ENCODE measurements at places on chromosomes 5 and 9. TPM values are rescaled to one million over a fixed set of nuclear protein-coding genes. Genes with fewer than 3 reads are reported as not detected.

The PROB1 gene
- 0.67 TPM for polyA plus RNA-seq

The ECM2 gene
- polyA plus RNA-seq = 0.25 TPM

The TARS1 gene
- polyA plus RNA-seq = 293 TPM

The GGTA1 gene
- not detected for polyA plus RNA-seq

The SGCD gene
- 9.0 TPM for polyA plus RNA-seq

The INIP gene
- polyA plus RNA-seq = 20.4 TPM

The CAMLG gene
- 23.8 TPM for polyA plus RNA-seq

The TSSK1B gene
- not detected for polyA plus RNA-seq

The APBA1 gene
- polyA plus RNA-seq = 0.22 TPM

- DNase-seq = no peak
These were observed 10.5 kb downstream of the ZDHHC12 start for GRCh38 chr9:128713411-128713780.

DNA sequence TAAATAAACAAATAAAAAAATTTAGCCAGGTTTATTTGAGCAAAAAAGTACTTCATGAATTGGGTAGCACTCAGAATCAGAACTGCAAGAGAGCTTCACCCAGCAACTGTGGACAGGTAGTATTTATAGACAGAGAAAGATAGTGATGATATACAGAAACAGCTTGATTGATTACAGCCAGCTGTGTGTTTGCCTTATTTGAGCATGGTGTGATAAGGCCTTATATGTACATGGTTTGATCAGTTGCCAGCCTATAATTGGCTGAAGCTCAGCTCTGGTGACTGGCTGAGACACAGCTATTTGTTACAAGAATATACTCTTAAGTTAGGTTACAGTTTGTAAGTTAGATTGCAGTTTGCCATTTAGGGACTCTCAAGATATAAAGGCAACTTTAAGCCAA lies 34.3 kb upstream of the ARL15 start:
- DNase-seq = no peak

DNA sequence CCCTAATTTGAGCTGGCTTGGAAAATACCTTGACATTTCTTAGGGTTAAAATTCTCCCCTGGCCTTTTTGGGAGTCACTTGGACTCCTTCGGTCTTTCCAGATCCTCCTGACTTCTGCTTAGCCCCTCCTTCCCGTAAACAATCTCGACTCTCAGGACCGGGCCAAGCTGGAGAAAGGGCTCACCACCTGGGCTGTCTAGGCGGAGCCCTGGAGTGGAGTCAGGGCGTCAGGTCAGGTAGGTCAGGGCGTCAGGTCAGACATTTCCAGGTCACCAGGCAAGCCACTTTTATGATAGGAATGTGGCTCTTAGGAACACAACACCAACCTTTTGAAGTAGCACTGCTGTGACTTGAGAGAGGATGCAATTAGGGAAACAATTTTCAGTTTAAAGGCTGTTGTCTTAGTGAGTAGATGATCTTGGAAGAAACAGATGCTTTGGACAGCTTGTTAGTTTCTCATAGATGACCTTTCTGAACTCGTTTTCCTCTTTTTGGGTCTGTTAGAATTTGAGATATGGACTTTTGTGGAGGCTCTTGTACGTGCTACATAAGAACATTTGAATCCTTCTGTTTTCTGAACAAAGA lies 12.8 kb downstream of the OSTF1 start:
- DNase-seq = no peak

GRCh38 chr9:109466623-109467590 lies 31.2 kb downstream of the PTPN3 start:
- DNase-seq = no peak

DNA sequence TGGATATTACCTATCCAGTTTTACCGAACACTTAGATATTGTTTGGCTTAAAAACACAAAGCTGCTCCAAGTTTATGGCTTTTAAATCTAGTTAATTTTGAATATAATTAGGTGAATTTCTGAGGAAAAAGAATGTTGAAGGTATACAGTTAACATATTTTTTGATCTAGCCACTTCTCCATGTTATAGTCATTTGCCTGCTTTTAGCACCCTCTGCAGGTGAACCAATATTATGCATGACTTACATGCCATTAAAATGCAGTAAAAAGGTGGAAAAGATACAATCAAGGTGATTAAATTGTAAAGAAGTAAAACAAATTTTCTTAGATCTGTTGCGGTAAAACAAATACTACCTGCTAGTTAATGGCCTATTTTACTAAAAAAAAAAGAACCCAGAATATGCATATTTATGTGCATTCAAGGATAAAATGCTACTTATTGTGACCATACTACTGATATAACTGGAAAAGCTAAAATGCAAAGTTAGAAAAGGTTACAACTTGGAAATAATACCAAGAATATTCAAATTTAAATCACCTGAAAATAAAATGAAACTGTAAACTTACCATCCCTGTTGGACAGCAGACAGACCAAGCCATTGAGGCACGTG lies 132.1 kb downstream of the AP3B1 start:
- DNase-seq = peak; percentile 10

GRCh38 chr5:126277762-126278161 lies 145.4 kb upstream of the GRAMD2B start:
- no peak for DNase-seq

DNA sequence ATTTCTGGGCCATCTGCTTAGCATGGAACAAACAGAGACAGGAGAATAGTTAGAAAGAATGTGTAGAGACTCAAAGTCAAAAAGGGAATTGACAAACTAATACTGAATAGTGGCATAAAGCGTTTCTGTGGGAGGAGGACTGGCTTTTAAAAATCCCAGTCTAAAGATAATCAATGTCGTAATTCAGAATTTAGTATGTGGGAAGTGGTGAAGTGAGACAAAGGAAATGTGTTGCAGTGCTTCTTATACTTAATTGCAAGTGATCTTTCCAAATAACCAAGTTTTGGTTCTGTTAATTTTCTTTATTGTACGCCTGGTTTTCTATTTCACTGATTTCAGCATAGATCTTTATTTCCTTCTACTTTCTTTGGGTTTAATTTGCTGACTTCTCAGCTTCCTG lies 133.2 kb downstream of the ENTREP1 start:
- DNase-seq = no peak

GRCh38 chr9:128072144-128073021 lies 4.4 kb downstream of the SLC25A25 start:
- peak; percentile 62 for DNase-seq

GRCh38 chr5:73625372-73625943 lies 538 bp upstream of the ARHGEF28 start:
- peak; percentile 36 for DNase-seq

DNA sequence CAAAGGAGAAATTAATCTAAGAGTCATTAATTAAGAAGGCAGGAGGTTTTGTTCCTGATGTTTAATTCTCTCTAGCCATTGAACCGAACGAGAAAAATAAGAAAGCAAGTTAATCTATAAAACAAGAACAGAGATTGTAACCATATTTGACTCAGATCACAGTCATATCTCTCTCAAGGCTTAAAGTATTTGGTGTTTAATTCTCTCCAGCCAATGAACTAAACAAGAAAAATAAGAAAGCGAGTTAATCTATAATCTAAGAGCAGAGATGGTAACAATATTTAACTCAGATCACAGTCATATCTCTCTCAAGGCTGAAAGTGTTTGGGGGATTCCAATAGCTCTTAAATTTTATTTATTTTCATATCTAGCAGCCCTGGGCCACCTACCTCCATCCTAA lies 74.4 kb upstream of the SHISAL2B start:
- DNase-seq = no peak

- DNase-seq = no peak
These were observed 673.4 kb downstream of the DTWD2 start for GRCh38 chr5:118314931-118315330.

- DNase-seq = peak; percentile 84
These were observed 65.2 kb downstream of the TMC1 start for GRCh38 chr9:72586388-72587130.

DNA sequence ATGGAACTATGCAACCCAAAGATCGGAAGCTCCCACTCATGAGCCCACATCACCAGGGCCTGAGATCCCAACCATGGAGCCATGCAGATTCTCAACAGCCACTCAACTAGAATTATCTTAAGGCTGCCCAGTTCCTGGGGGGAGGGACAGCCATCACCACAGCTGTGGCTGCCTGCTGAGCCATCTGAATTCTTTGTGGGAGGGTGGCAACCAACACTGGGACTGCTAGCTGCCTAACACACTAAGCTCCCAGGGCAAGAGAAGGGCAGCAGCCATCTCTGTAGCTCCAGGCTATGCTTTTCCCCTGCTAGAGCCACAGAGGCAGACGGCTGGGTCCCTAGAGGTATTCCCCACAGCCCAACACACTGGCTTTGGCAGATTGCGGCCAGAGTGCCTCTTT lies 251.3 kb upstream of the GRAMD2B start:
- no peak for DNase-seq

DNA sequence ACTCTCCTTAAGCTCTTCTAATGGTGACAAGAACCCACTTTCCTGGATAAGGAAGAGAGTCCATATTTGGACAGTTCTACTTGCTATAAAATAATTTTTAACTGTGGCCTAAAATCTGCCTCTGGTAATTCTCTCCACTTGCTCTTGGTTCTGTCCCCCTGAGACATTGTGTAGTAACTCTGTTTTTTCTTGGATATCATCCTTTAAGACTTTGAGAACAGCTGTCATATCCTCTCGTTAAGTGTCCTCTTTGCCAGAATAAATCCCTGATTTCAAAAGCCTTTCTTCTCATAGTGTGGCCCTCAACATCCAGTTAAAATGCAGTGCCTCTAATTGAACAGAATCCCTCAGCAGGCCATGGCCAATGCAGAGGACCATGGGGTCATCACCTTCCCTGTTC lies 101.5 kb downstream of the ARHGEF28 start:
- DNase-seq = no peak

DNA sequence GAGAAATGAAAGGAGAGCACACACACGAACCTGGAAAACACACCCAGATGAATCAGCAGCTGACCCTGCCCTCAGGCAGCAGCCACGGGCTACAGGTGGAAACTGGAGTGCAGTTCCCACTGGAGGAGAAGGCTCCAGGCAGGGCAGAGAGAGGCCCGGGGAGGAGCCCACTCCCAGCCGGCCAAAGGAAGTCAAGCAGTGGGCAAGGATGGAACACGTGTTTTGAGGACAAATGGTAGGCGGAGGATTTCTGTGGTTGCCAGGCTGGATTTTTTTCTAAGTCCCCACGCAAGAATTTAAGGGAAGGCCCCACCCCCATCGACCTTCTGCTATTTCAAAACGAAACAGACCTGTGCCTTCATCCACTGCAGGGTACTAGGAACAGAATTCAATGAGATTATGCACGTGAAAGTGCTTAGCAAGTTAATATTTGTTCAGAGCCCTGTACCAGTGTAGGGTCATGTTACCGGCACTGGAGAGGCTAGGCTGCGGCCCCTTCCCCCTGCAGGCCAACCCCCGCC lies 6.8 kb downstream of the EPB41L4B start:
- no peak for DNase-seq

GRCh38 chr9:129235931-129236331 lies 57.9 kb upstream of the IER5L start:
- DNase-seq = no peak

- DNase-seq = no peak
These were observed 852.3 kb upstream of the DMAC1 start for GRCh38 chr9:8651846-8652215.

GRCh38 chr9:111349766-111350165 lies 19.7 kb upstream of the OR2K2 start:
- no peak for DNase-seq

DNA sequence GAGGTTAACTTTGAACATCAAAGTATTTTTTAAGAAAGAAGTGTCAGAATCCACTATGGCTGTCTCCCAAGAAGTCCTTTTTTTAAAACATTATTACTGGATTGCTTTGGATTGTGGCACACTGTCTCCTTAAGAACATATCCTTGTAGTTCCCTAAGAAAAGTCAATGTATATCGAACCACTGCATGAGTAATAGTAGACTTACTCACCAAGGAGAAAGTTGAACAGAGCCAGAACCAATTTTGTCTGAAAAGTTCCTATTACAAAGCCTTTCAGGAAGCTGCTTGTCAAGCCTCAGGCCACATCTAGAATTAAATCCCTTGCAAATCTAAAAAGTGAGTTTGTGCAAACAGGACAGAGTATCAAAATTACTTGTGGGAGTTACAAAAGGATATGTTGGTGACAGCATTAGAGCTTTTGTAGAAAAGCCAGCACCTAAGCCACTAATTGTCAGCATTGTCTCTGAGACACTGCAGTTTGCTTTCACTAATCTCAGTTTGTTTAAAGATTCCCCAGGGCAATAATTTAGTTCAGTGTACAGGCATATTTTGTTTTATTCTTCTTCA lies 195.4 kb downstream of the MPDZ start:
- no peak for DNase-seq

- DNase-seq = no peak
These were observed 231.9 kb downstream of the NDUFS4 start for GRCh38 chr5:53792338-53792737.

- no peak for DNase-seq
These were observed 39.4 kb downstream of the HOMER1 start for GRCh38 chr5:79474367-79475151.

- DNase-seq = no peak
These were observed 48.8 kb downstream of the MAST4 start for GRCh38 chr5:66645039-66645438.

GRCh38 chr9:86337469-86338108 lies 16.6 kb downstream of the TUT7 start:
- no peak for DNase-seq

- DNase-seq = no peak
These were observed 21.8 kb upstream of the SLC12A7 start for GRCh38 chr5:1133510-1134201.

DNA sequence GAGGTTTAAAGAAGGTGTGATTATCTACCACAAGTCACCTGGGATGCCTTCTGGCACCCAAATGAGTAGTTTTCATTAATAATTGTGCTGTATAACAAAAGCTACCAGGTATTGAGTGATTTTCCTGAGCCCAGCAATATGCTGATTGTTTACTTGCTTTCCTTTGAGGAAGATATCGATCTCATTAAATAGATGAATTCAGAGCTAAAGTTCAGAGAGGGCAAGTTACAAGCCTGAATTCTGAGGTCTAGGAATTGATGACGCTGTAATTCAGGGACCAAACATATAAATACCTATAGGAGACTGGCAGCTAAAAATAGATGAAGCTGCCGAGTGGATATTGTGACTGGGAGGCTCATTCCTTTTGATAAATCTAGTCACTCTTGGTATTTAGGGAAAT lies 1.1 kb downstream of the ERCC6L2 start:
- DNase-seq = no peak

DNA sequence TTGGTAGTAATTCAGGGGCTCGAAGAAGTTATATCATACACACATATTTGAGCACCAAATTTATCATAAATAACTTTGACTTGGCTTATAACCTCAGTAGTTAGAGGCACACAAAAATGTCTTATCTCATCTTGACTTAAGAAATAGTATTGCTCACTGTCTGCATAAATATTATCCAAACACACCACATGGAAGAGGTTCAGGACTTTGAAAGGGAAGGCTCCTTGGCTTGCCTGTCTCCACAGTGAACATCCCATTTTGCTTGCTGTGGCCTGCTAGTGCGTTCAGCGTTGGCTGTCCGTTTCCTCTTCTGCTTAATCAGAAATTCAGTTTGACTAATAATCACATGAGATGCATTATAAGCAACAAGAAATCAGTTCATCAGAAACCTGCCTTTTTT lies 13.9 kb downstream of the GRXCR2 start:
- DNase-seq = no peak
